HT-29 (cell line): ENCODE measurements at places on chromosomes 13 and 19. TPM values are rescaled to one million over a fixed set of nuclear protein-coding genes. Genes with fewer than 3 reads are reported as not detected.
A peak's percentile ranks its signal among the peaks of the same experiment; 100 is the strongest.

The LILRB2 gene
- total RNA-seq = not detected in 2 replicates

The S1PR2 gene
- 0.91 and 1.4 TPM in 2 replicates for total RNA-seq

The SGCG gene
- total RNA-seq = not detected in 2 replicates

The C19orf47 gene
- total RNA-seq = 35.7 and 36.9 TPM in 2 replicates

The PRSS57 gene
- total RNA-seq = not detected in 2 replicates

The PTGER1 gene
- total RNA-seq = 0.31 TPM in 1 of 2 replicates, not detected in the other

DNA sequence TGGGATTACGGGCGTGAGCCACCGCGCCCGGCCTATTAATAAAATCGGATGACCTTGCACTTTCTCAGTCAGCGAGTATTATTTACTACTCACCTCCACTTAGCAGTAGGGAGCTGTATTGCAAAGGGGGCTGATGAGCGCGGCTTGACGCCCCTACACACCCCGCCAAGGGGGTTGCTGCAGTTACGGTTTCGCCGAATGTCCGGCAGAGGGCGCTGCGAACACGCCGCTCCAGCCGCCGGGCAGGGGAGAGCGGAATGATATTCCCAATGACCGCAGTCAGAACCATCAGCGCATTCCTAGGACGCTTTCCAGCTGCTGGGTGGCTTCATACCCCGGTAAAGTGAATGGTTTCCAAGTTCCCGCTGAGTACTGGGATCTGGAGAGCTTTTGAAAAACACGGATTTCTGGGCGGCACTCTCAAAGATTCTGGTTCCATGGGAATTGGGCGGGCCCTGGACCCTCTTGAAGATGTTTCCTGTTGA, 30.0 kb upstream of the TPT1 start:
- DNase-seq = peak; percentile 82

DNA sequence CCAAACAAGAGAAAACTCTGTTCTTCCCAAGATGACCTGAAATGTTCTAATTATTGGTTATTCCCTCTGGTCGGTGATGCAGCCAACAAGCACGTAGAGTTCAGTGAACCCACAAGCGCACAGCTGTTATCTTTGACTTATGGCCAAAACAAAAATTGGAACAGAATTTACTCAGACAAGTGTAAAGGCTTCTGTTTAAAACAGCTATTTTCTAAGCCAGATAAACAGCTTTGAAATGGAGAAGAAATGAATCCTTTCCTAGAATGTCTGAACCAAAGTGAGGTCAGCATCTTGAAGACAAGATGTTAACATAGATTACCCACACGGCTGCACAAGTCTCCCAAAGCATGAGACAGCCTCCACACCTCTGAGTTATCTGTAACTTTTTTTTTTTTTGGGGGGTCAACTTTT, 669.2 kb downstream of the DIAPH3 start:
- DNase-seq = no peak

DNA sequence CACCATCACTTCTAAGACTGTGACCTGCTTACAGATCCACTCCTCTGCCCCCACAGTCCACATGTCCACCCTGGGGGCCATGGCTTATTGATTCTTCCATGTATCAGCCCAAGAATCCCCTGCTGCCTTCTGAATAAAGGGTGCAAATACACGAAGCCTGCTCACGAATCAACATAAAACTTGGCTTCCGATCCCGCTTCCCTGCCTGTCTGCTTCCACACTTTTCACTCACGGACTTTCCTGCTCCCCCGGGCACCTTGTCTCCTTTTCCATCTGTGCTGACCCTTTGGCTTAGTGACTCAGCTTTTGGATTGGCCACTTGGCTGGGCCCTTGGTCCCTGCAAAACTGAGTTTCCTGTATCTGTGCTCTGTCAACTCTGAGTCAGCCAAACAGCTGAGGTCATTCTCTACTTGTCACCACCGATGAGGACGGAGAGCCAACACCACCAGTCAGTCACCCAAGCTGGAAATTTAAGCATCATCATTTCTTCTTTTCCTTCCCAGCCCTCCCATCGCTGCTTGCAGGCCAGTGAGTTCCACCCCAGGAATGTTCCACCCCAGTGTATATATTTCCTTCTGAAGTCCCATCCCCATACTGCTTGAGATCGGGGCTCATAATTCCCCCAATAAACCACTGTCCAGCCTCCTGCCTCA, 11.4 kb upstream of the USP12 start:
- peak; percentile 87 for DNase-seq

GRCh38 chr13:112759827-112760226, 70.0 kb downstream of the ATP11A start:
- no peak for DNase-seq

- DNase-seq = no peak
Measured at GRCh38 chr19:6587998-6588507, 2.9 kb downstream of the CD70 start.

- DNase-seq = peak; percentile 22
Measured at GRCh38 chr19:5313307-5313706, 27.3 kb downstream of the PTPRS start.

- DNase-seq = no peak
Measured at GRCh38 chr13:19772306-19772705, 10.4 kb downstream of the PSPC1 start.

DNA sequence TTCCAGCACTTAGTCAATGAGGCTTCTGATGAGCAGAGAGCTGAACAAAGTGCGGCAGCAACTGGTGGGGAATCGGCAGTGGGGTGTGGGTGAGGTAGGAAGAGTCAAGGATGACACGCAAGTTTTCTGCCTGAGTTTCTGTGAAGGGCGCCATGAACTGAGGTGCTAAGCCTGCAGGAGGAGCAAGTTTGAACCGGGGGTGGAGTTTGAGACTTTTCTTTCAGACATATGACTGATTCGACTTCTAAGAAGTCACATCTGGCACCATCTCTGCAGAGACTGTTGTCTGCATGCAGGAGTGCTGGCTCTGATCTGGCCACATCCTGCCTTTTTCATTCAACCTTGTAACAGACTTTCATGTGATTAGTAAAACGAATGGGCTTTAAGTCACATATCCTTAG, 14.8 kb upstream of the GPI start:
- no peak for DNase-seq

DNA sequence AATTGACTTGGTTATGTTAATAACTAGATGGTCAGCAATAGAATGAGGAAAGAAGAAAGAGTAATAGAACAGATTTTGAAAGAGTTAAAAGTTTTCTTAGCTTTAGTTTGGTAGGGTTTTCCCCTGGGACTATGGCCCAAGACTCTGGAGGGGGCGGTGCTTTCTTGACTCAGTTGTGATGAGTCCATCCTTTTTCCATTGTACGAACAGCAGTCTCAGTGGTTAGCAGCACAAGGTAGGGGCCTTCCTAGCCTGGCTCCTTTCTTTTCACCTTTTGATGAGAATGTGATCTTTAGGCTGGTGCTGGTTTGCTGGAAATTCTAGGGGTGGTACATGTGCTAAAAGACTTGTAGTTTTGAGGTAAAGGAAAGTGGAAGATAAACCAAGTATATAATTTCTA, 38.8 kb downstream of the ZNF506 start:
- DNase-seq = no peak

GRCh38 chr13:113660066-113660465, 2.1 kb upstream of the ATP4B start:
- no peak for DNase-seq

GRCh38 chr19:10817291-10818038, 18.5 kb downstream of the TMED1 start:
- no peak for DNase-seq

- DNase-seq = no peak
Measured at GRCh38 chr13:96279904-96280303, 190.0 kb downstream of the HS6ST3 start.
